ENCODE measurements at places on chromosomes 7 and 10.

GRCh38 chr10:128289621-128290020 lies 163.4 kb upstream of the MKI67 start:
- DNase-seq, result no peak

GRCh38 chr7:19707240-19707639 lies 1.6 kb downstream of the POLR1F start:
- peak; percentile 20 for DNase-seq

GRCh38 chr7:68381731-68382130 lies 1216.5 kb upstream of the AUTS2 start:
- DNase-seq, result no peak

GRCh38 chr10:34922138-34922537 lies 107.0 kb upstream of the PARD3 start:
- no peak for DNase-seq

GRCh38 chr7:10237306-10237705 lies 736.4 kb upstream of the PHF14 start:
- DNase-seq, result peak; percentile 1

GRCh38 chr10:70549962-70550458 lies 52.5 kb downstream of the PRF1 start:
- peak; percentile 80 for DNase-seq

DNA sequence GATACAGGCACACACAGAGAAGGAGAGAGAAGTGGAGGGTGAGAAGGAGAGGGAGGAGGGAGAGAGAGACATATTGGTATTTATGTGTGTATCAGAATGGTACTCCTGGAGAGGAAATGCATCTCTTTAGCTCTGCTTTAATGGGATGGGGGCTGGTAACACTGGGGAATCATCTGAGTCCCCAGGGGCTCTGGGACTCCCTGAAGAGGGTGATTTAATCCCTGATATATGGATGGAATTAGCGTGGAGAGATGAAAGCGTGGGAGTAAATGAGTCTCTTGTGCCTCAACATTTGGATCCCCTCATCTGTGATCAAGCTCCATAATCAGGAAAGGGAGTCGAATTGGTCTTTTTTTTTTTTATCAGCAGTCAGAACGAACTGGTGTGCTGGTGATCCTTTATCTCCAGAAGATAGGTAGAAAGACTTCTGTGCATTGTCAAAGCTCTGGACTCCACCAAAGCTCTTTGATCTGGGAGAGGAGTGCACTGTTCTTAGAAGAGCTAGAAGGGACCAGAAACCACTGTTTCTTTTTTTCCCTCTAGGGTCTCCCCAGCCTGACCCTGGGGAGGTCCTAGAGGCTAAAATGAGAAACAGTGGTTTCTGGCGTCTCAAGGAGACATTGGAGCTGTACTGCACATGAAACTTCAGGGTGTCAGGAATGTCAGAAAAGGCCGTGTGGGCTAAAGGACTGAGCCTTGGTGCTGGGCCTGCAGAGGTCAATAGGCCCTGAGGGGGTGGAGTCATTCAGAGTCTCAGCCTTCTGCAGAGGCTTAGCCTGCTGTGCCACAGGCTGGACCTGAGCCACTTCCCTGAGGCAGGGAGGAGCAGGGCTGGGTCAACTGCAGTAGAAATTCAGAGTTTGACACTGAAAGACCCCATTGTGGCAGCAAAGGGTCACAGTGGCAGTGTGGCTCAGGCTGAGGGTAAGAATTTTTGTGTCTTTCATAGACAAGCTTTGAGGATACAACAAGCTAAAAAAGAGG lies 234.4 kb upstream of the SLC26A5 start:
- no peak for DNase-seq

- no peak for DNase-seq
Measured at GRCh38 chr7:123208793-123209192, 9.0 kb upstream of the SLC13A1 start.

DNA sequence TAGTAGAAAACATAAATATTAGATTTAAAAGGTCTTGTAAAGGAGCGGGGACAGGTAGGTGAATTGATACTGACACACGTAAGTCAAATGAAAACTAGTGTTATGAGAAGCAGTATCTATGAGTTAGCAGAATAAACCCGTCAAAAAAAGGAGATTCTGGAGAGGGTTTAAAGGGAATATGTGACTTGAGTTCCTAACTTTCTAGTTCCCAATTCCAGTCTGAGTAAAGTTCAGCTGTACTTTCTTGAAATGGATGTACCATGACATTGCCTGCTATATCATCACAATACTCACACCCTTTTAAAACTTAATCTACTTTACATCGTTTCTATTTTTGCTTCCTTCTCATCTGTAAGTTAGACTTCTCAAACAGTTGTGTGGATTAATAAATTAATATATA lies 122.2 kb downstream of the NRBF2 start:
- DNase-seq, result no peak

- DNase-seq, result peak; percentile 69
Measured at GRCh38 chr10:124063750-124064603, 29.4 kb downstream of the CHST15 start.

GRCh38 chr7:44131173-44132029 lies 8.1 kb upstream of the POLD2 start:
- DNase-seq, result peak; percentile 23

- no peak for DNase-seq
Measured at GRCh38 chr10:26950934-26951333, 90.2 kb upstream of the ABI1 start.

DNA sequence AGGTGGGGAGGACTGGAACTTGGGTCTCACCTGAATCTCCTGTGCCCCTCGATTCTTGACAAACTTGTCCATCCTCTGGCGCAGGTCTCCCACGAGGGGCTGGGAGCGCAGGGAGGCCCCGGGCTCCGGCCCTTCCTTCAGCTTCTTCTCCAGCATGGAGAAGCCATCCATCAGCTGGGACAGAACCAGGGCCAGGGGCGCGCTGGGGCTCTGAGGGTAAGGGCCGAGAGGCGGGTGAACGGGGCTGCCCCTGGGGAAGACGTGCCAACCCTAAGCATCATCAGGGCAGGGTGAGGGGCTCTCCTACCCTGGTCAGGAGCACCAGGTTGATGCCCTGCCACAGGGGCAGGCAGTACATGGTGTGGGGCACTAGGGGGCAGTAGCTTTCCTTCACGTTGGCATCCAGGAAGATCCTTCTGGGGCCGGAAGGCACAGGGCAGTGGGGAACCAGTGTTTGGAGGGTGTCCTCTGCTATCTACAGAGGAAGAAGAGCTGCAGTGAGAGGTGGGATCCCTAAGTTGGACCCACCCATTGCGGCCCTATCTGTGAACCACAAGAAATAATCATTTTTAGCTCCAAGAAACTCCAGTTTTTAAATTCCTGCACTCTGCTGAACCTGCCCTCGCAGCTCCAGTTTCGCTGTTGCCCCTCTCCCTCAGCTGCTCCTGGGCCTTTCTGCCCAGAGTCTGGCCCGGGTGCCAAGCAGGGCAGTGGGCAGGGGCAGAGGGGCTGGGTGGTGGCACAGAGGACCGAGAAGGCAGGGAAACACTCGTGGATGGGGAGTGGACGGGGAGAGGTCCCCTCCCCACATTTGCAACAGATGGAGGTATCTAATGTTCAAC lies 10.8 kb upstream of the PYROXD2 start:
- peak; percentile 39 for DNase-seq

GRCh38 chr10:126102636-126103035 lies 206.3 kb downstream of the FANK1 start:
- no peak for DNase-seq

DNA sequence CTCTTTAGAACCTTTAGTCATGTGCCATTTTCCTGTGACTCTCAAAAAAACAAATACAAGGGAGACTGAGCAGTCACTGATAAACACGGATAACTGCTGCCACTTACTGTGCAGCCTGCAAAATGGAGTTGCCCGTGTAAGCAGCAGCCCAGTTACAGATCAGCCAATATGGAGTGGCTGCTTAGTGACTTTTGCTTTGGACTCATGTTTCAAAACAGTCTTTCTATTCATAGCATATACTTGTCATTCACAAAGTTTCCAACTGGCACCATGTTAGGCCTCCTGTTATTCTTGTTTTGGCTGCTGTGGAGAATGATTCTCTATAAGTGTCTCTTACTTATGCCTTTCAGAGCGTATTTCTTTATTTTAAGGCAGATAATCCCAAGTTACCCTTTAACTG lies 3.0 kb downstream of the FAM204A start:
- no peak for DNase-seq

- no peak for DNase-seq
Measured at GRCh38 chr7:154953006-154953684, 49.8 kb downstream of the PAXIP1 start.

DNA sequence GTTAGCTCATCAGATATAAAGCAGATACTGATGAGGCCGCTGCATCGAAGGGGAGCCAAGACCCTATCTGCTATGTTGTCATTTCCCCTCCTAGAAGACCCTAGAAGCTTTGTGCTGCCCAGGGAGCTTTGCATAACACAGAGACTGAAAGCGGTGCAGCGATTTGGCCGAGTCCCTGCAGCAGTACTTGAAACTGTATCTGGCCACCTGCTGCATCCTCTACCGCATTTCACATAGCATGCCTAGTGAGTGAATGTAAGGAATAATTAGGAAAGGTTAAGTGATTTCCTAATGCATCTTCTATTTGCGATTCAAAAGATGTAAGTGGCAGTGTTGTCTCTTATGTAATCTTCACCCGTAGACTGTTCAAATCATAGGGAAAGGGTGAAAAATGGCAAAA lies 106.7 kb downstream of the LRMDA start:
- DNase-seq, result no peak

- peak; percentile 72 for DNase-seq
Measured at GRCh38 chr10:69224862-69225657, 4.9 kb downstream of the HKDC1 start.

GRCh38 chr7:22393913-22394729 lies 37.2 kb upstream of the RAPGEF5 start:
- no peak for DNase-seq

GRCh38 chr7:84589012-84589411 lies 394.4 kb upstream of the SEMA3A start:
- DNase-seq, result peak; percentile 17

- DNase-seq, result peak; percentile 47
Measured at GRCh38 chr7:48337012-48337621, 165.9 kb downstream of the ABCA13 start.

GRCh38 chr7:150753826-150754603 lies 16.8 kb downstream of the GIMAP5 start:
- no peak for DNase-seq

- DNase-seq, result no peak
Measured at GRCh38 chr7:105094966-105095365, 81.0 kb downstream of the KMT2E start.

DNA sequence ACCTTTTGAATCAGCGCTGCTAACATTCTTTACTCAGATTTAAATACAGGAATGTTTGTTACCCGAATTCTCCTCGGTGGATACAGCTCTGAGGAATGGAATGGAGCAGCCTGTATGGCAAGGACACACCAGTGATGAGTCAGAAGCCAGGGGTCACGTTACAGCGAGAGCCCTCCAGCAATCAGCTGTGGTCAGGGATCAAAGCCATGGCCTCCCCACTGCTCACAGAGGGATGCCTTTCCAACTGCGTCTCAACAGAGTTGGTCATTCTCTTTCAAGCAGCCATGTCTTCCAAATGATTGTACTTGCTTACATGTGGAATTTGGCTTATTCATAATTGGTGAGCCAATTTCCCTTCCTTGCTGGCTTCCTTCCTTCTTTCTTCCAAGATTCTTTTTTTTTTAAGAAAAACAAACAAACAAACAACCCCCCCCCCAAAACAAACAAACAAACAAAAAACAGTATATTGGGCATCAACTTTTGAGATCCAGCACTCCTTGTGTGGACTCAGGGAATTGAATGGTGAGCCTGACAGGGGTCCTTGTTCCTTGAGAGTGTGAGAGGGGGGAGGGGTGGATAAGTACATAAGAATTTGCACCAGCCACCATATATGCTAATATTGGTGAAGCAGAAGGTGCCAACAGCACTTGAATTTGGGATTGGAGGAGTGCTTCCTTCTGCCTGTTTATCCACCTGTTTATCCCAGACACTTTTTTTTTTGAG lies 100.2 kb downstream of the ATXN7L1 start:
- DNase-seq, result peak; percentile 89

DNA sequence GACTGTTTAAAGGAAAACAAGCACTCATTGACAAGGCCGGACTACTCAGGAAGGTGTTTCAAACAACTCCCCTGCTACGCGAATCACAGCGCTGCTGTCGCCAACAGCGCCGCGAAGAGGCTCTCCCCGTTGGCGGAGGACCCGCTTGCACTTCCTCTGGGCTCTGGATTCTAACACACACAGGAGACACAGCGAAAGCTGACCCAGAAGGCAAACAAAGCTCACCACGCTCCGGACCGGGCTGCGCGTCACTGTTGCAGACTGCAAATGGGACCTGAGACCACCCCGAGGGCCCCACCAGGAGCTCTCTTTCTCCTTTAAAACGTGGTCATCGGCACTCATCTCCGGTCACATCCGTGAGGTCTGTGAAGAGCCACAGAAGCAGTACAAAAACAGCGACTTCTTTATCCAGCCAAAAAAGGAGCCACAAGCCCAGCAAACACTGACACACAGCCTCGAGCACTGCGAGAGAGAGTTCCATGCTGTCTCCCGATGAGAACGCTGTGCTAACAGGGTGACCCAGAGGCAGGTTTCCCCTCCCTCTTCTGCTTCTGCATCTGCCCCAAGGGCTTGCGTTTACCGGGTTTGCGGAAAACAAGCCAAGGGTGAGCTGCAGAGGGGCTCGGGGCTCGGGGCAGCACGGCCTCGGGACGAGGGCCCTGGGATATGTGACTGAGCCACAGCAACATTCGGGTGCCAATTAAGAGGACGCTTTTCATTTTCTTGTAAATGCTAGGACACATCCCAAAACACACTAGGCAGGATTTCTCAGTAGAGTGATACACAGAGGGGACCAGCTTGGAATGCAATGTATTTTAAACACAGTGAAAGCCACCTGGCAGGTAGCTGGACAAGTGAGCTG lies 41.3 kb downstream of the AMZ1 start:
- no peak for DNase-seq

DNA sequence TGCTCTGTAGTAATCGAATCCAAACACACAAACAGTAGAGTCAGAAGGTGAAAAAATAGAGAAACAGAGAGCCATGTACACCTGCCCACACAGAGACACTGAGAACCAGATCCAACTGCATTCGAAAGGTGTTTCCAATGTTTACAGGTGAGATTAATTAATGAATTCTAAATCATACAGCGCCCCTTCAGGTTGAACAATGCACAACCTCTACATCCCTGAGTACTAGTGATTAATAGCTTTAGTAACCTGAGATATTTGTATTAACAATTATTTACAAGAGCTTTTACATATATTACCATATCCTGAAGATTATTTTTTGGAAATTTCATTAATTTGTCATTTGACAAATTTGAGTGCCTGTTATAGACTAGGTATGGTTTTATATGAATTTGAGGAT lies 7.6 kb upstream of the MRC1 start:
- DNase-seq, result no peak

DNA sequence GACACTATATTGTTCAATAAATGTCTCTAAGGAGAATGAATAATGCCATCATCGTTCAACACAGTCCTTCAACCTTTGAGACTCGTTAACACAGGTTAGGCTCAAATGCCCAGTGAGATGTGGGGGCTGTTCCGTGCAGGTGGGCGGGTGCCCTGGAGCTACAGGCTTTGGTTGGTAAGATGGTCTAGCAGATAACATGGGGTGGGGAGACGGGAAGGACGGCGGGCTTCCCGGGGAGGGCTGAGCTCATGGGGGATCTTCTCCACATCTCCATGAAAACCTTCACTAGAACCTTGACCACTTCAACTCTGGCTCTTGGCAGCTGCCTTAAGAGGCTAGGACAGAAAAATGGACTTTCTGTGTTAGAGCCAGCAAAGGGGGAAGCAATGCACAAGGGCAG lies 134.1 kb upstream of the TCERG1L start:
- DNase-seq, result no peak
